ENCODE measurements at places on chromosomes 3 and 15.

DNA sequence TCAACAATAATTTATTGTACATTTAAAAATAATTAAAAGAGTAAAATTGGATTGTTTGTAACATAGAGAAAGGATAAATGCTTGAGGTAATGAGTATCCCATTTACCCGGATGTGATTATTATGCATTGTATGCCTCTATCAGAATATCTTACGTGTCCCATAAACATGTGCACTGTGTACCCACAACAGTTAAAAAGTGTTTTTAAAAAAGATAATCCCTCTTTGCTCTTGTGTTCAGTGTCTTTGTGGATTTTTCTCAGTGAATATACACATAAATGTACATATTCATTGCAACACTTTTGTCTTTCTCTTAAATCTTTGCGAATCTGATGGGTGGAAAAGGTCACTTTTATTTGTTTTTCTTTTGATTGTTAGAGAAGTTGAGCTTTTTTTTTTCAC lies 20.4 kb downstream of the YEATS2 start:
- no peak for DNase-seq

DNA sequence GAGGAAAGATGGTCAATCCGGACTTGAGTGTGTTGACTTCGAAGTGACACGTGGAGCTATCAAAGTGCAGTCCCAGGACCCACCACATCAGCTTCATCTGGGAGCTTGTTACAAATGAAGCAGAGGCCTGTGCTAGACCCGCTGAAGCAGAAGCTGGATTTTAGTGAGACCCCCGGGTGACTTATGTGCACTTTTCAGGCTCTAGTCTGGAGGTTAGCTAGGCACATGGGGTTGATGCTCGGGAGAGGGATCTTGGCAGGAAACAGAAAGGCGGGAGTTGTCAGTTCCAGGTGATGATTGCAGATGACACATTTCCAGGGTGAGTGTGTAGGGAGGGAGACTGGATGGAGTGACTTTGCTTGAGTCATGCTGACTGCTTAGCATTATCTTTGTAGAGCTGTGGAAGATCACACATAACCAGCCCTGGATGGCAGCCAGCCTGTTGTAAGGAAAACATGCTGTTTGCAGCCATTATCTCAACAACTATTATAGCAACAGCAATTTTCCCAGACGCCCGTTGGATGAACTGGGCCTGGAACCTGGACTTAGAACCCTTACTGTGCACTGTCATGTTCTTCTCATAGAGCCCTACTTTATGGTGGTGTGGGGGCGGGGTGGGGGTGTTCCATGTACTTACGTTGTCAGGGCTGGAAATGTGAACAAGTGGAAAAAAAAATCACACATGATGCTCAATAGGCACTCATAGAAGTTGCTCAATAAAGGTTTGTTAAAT lies 122.4 kb downstream of the THSD4 start:
- DNase-seq = no peak

DNA sequence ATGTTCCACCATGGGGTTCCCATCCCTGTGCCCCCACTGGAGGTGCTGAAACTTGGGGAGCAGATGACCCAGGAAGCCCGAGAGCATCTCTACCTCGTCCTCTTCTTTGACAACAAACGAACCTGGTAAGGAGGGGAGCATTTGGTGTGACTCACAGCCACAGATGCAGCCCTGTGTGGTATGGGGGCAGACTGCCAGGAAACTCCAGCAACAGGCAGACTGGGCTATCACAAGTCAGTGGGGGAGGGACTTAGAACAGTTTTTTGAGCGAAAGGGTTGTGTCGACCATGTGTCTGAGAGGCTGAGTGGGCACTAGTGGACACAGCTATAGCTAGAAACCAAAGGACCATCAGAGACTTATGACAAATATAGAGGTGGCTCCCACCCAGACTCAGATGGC lies 3.4 kb upstream of the OGG1 start:
- DNase-seq = no peak

DNA sequence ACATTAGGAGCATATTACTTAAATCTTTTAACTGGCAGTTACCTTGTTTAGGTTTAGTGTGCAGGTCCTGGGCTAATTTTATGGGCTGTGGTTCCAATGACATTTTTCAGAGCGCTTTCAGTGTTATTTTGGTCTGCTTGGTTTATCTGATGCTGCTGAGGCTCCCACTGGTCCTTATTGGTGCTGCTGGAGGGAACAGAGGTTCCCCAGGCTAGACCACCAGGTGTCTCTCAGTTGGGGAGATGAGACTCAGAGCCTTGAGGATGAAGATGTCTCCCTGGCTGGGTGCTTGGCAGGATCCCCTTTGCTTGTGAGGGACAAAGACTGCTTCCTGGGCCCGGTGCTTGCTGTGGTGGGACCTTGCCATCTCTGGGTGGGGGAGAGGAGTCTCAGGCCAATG lies 28.3 kb upstream of the TASOR start:
- no peak for DNase-seq

GRCh38 chr15:95129574-95129973 lies 898.2 kb downstream of the MCTP2 start:
- no peak for DNase-seq

DNA sequence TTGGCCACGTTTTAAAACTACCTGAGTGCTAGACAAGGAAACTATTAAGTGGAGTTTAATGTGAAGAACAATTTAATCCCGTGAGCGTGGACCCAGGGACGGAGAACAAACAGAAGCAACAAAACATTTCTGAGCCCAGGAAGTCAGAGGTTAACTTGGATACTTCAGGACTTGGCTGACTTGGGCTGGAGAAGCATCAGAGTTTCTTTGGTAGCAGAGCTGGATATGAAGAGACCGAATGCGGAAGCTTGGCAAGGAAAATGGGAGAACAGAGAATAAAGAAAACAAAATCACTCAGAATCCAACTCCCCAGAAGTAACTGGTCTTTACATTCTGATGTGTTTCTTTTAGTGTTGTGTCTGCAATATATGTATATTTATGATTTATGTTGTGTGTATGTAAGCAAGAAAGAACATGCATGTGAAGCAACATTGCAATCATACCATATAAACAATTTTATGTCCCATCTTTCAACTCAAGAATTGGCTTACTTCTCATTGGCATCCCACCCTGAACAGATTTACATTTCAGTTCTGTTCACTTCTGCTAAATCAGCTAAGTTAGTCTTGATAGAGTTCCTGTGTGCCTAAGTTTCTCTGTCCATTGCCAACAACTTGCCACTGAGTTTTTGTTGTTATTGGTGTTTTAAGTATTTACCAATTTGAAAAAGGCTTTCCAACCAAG lies 17.2 kb upstream of the PLOD2 start:
- DNase-seq = no peak

GRCh38 chr3:118641608-118642007 lies 393.0 kb downstream of the IGSF11 start:
- peak; percentile 32 for DNase-seq

- DNase-seq = no peak
Measured at GRCh38 chr15:91461377-91461776, 361.3 kb downstream of the SV2B start.

GRCh38 chr3:71893122-71893521 lies 108.2 kb upstream of the PROK2 start:
- DNase-seq = no peak

DNA sequence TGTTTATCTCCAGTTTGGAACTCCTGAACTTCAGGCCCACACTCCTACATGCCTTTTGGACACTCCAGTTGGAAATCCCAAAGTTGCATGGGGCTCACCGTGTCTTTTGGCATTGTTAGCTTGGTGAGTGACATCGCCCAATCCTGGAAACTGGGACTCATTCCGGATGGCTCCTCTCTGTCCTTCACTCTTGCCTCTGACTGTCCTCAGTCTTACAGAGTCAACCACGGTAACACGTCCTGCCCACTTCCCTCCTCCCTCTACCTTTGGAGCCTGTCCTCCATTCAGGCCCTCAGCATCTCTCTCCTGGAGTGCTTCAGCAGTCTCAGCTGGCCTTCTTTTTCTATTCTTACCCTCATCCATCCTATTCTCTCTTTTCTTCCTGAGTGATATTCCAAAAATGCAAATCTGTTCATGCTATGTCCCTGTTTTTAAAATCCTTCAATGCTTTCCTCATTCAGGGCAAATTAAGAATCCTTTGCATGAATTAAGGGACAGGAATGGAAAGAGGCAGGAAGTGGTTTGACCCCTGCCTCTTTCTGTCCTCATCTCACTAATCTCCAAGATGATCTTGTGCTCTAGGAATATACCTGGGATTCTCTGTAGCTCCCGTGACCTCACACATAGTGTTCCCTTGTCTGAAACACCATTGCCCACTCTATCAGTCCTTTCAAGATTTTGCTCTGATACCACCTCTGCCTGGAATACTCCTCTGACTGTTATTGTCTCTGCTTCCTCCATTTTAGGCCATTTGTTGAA lies 42.5 kb downstream of the LPP start:
- no peak for DNase-seq

GRCh38 chr15:63826528-63826927 lies 7.2 kb downstream of the HERC1 start:
- DNase-seq = no peak

DNA sequence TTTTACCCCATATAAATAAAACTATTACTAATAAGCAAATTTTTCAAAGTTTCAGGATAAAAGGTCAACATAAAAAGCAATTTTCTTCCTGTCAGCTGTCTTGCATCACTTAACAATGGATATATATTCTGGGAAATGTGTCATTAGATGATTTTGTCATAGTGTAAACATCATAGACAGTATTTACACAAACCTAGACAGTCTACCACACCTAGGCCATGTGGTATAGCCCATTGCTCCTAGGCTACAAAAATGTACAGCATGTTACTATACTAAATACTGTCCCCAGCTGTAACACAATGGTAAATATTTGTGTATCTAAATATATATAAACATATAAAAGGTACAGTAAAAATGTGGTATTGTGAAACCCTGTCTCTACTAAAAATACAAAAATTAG lies 156.7 kb downstream of the ANO10 start:
- no peak for DNase-seq

- no peak for DNase-seq
Measured at GRCh38 chr3:74001436-74001835, 376.7 kb upstream of the PDZRN3 start.

DNA sequence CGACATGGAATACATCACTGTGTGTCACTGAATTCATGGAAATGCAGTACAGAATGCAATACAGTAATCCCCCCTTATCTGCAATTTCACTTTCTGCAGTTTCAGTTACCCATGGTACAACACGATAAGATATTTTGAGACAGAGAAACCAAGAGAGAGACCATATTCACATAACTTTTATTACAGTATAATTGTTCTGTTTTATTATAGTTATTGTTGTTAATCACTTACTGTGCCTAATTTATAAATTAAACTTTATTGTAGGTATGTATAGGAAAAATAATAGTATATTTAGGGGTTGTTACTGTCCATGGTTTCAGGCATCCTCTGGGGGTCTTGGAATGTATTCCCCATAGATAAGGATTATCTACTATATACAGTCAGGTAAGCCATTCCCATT lies 61.8 kb downstream of the MBNL1 start:
- no peak for DNase-seq
